T-helper 1 cell (primary cell): ENCODE measurements at places on chromosomes 7 and 10.

- no peak for DNase-seq
Measured at GRCh38 chr7:30322271-30323005, 38.0 kb downstream of the ZNRF2 start.

GRCh38 chr10:76306856-76307255 is 875.4 kb downstream of the LRMDA start:
- no peak for DNase-seq

DNA sequence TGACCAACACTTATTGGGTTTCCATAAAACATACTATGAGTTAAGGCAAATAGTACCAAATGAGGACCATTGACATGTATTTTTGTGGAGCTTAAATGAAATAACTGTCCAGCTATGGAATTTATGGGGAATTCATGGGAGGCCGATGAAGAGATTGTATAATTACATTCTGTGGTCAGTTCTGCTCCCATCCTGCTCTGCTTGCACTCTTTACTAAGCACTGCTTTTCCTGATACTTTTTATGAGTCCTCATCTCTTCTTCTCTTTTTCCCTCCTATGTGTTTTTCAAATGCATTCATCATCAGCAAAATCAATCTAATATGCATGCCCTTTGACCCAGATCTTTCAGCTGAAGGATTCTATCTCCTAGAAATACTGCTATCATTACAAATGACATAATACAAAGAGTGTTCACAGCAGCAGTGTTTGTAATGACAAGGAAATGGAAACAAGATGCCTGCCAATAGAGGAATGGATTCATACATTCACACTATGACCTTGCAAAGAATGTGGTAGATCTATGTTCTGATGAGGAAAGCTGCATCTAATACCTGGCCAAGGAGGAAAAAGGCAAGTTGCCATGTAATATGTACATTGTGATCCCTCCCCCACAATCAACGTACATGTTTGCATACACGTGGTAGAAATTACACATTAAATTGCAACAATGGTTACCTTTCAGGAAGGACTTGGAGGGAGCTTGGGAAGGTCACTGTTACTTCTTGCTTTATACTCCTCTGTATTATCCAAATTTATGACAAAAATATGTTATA is 73.9 kb downstream of the PCGF5 start:
- DNase-seq: no peak

- no peak for DNase-seq
Measured at GRCh38 chr7:101686030-101686429, 56.9 kb upstream of the MYL10 start.
